ENCODE measurements at places on chromosomes 3 and 15. TPM values are rescaled to one million over a fixed set of nuclear protein-coding genes. Genes with fewer than 3 reads are reported as not detected.

DNA sequence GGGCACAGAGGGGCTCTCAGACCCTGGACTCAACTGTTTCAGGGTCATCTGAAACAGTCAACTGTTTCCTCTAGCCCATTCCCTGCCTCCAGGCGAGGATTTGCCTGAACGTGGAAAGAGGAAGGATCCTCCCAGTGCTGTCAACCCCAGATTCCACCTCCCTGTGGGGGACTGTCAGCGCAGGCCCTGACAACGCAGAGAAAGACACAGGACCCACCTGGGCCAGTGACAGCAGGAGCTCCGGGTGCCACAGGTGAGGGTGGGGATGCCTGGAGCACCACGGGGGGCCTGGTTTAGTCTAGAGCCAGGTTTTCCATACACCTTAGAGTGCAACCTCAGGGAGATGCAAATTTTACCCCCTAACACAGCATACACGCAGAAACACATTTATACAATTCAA lies 19.5 kb upstream of the LAMP3 start:
- DNase-seq = no peak

DNA sequence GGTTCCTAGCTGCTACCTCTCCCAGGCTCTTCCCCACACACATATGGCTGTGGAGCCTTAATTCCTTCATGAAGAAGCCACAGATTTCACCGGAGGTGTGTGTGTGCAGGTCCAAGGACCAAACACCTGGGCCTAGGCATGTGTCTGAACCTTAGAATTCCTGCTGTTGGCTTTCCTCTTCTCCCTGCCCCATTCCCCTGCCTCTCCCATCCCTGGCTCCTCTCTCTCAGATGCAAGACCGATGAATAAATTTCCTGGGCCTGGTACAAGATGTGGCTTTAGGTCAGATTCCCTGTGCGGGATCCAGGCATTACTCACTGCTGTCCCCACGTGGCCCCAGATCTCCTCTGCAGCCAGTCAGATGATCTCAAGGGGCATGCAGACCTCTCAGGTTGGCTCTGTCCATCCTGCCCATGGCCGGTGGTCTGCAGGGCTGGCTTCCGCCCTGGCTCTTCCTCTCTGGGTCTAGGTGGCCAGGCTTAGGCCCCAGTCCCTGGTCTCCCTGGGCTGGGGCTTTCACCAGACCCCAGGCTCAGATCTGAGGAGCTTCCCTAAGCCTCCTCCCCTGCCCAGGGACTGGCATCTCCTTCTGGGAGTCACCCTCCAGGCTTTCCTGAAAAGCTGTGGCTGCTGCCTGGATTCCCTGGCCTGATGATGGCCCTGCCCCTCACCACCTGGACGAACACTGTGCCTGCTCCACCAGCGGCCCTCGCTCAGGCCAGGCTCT lies 20.5 kb downstream of the CCR9 start:
- no peak for DNase-seq

- DNase-seq = no peak
Measured at GRCh38 chr3:143063018-143063417, 56.6 kb upstream of the CHST2 start.

- DNase-seq = no peak
Measured at GRCh38 chr3:88312256-88312655, 162.5 kb downstream of the C3orf38 start.

DNA sequence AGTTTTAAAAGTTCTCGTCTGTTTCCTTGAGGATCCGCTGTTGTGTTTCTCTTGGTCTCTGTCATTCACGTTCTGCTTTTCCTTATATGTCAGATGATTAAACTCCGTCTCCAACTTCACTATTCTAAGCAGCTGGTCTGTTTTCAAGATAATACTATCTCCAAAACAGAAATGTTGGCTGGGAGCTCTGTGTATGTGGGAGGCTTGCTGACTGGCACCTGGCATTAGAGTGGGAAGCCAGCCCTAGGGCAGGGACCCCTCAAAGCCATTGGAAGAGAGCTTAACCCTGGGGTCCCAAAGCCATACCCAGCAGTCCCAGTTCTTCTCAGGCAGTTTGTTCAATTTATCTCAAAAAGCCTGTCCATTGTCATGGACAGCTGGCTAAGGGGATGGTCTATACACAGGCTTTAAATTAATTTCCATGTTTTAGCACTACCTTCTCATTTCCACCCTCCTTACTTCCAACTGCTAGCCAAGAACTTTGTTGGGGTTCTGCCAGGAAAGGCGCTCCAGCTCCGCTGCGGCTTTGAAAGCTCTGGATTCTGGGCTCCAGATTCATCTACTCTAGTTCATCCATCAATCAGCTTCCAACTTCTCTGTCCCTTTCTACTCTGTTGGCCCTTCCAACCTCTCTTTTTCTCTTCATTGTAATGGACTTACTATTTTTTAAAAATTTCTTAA lies 9.2 kb downstream of the BTBD1 start:
- no peak for DNase-seq

The TRH gene
- 4.1 TPM for total RNA-seq

GRCh38 chr3:162719684-162720341 lies 1223.2 kb downstream of the OTOL1 start:
- no peak for DNase-seq

DNA sequence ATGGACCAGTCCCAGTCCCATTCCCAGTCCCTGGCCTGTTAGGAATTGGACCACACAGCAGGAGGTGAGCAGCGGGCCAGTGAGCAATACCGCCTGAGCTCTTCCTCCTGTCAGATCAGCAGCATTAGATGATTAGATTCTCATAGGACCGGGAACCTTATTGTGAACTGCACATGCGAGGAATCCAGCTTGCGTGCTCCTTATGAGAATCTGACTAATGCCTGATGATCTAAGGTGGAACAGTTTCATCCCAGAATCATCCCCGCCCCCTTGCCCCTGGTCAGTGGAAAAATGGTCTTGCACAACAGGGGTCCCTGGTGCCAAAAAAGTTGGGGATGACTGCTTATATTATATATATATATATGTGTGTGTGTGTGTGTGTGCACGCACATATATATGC lies 63.1 kb downstream of the IFT57 start:
- DNase-seq = no peak

- DNase-seq = no peak
Measured at GRCh38 chr3:101170062-101170771, 150.2 kb downstream of the IMPG2 start.

The EBLN2 gene
- 3.7 TPM for total RNA-seq

- DNase-seq = no peak
Measured at GRCh38 chr3:67289626-67290025, 291.5 kb downstream of the KBTBD8 start.

DNA sequence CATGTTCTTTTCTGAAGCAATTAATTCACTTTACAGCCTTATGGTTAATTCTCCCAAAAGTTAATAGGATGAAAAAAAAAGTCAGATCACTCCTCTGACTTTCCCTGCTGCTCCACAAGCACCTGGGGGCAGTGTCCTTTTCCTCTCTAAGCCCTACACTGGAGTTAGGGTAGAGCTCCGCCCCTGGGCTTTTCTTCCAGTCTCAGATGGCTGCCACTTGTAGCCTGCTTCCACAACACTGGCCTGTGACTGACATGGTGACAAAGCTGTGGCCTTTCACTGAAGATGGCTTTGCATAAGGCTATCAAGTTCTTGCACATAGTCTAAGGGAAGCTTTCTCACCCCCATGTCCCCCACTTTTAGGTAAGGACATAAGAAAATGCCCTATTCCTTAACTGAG lies 1.3 kb upstream of the MON1A start:
- no peak for DNase-seq

DNA sequence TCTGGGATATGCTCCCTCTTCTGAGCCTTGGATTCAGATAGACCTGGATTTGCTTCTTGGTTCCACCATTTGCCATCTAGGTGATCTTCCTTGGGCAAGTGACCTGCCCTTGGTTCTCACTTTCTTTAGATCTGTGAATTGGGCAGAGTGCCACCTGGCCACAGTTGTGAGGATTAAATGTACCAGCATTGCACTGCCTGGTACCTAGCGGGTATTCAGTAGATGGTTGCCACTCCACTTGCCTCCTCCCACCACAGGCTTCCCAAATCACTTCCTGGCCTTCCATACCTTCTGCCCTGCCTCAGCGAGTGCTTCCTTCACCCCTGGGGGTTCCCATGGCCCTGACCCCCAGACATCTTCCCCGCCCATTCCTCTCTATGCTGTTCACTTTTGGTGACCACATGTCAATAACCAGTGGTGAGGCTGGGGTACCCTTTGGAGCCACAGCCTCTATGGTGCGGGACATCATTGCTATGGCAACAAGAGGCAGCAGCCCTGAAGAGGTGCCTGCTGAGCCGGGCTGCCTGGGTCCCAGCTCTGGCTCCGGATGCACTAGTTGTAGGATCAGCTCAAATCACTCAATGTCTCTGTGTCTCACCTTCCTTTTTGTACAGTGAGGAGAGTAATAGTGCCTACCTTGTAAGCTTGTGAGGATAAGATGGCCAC lies 40.5 kb downstream of the CMTM7 start:
- DNase-seq = no peak

GRCh38 chr3:122665881-122666280 lies 14.8 kb upstream of the PARP14 start:
- no peak for DNase-seq

The LCMT2 gene
- 17.5 TPM for total RNA-seq

Data from frontal cortex (tissue), 4 donors.